ENCODE measurements at places on chromosomes 4 and X.
A peak's percentile ranks its signal among the peaks of the same experiment; 100 is the strongest.

GRCh38 chrX:121163443-121163842, 116.0 kb downstream of the GLUD2 start:
- no peak for DNase-seq

GRCh38 chrX:101232316-101232715, 12.7 kb downstream of the DRP2 start:
- DNase-seq: no peak

DNA sequence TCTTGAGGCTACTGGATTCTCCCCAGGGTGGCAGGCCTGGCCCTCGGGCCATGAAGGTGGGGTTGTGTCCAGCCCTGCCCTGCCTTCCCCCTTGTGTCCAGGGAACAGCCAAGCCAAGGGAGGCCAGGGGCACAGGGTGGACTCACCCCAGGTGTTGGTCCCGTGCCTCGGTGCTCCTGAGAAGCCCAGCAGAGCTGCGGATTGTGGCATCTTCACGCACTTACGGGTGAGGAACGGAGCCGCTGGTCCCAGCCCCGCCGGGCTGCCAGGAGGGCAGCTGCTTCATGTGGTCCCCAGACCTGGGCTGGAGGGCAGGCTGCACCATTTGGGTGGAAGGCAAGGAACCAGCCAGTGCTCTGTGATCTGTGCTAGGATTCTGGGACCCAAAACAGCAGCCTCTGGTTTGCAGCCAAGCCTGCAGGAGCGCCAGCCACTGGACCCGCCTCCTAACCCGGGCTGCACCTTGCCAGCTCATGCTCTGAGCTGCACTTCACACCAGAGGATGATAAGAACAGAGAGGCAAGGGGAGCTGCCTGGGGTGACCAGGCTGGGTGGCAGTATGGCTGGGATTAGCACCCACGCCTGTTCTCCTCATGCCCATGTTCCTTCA, 36.1 kb upstream of the HMX1 start:
- DNase-seq: no peak

- DNase-seq: no peak
Measured at GRCh38 chrX:45860450-45860849, 659.8 kb upstream of the DIPK2B start.

DNA sequence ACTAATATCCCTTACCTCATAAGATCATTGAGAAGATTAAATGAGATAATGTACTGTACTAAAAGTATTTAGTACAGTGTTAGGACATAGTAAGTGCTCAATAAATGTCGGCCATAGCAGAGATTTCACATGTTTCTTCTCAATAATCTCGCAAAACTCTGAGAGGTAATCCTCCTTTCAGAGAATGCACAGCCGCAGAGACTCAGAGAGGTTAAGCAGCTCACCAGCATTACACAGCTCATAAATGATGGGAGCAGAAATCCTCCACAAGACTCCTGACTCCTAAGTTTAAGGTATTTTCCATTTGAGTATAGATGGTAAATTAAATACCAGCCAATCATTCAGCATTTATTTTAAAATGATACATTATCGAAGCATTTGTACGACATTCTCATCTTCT, 34.6 kb downstream of the FAM114A1 start:
- no peak for DNase-seq

DNA sequence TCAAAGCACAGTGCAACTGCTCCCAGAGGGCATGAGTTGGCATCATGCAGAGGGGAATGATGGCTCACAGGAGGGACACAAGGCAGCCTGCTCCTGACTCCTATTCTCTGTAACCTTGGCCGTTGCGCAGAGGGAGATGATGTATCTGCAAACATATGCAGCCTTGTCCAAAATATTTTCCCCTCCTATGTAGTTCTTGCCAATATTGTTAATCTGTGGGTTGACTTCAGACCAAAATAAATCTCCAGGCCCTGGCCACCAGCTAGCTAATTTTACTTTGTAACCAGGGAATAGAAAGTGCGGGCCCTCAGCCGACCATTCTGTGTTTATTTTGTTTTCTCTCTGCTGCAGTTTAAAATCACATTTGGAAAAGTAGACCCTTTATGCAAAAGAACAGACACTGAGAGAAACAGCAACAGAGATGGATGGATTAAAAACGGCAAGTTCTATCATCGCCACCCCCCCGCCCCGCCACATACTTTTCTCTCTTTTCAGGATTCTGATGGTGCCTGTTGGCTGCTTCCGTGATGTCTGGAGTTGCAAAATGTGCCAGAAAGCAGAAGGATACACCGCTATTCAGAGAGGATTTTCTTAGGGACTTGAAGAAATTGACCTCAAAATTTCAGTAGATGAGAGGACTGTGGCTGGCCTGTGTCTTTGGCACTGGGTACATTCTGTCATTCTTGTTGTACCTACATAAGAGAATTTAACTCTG, 185.3 kb upstream of the BCOR start:
- DNase-seq: no peak

DNA sequence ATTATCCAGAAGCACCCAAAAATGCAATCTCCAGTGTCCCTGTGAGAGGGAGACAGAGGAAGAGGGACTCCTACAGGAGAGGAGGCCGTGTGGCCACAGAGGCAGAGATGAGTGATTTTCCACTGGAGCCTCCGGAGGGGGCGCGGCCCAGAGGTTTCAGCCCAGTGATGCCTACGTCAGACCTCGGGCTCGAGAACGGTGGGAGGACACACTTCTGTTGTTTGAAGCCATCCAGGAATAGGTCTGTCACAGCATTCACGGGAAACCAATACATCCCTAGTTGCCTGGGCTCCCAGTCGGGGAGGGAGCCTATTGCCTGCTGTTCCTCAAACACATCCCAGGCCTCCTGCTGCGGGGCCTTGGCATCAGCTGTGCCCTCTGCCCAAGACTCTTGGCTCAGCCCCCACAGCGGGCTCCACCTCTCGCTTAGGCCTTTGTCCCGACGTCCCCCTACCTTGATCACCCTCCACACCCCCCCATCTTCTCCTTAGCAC, 39.2 kb upstream of the HMX1 start:
- DNase-seq: no peak

DNA sequence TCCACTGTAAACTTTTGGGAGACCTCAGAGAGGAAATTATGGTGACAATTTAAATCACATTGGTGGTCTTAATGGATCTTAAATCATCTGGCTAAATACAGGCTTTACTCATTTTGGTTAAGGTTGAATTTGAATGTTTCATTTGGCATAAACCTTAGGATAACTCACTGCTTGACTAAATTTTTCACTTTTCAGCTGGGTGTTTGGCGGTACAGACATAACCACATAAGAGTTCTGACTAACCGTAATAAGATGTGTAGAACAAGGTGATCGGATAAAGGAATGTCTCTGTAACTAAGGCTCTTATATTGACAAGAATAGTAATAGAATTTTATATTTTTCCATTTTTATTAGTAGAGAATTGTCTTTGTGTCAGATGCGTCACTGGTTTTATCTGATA, 281.0 kb downstream of the BMPR1B start:
- DNase-seq: no peak

DNA sequence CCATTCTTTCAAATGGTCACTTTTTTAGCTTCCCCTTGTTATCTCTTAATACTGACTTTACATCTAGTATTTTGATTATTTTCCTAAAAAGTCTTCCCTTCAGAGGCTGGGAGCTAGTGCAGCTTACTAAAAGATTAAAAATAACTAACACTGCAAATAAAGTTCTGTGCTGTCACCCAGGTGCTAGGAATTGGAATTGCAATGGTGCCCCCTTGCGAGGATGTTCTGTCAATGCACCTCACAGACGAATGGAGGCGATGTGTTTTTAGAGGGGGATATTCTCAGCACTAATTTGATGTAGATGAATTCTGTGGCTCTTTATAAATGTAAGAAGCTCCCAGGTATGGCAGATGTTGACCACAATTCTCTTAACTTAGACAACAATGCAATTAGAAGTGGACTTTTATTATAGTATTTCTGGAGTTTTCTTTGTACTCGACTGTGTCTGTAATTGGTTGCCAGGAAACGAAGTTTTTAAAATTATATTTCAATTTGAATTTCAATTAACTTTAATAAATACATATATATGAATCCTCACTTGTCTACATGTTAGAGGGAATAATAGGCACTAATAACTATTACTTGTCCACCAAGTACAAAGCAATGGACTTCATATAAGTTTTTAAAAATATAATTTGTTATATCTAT, 22.0 kb upstream of the SMIM31 start:
- peak; percentile 17 for DNase-seq

DNA sequence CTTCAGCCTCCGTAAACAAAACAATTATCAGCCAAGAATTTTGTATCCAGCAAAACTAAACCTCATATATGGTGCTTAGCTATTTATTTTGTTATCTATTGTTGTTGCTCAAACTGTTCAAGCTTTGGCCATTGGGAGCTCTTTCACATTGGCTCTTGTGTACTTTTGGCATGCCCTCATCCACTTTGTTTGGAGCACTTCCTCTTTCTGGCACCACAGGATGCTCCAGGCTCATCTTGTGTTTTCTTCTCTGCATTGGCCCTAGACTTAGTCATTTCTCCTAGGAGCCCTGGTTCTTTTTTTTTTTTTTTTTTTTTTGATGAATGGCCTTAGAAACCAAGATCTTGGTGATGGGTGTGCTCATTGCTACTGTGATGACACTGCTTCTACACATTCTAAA, 74.5 kb downstream of the DIPK2B start:
- no peak for DNase-seq

- DNase-seq: no peak
Measured at GRCh38 chrX:142686653-142687283, 339.0 kb upstream of the SPANXN4 start.

DNA sequence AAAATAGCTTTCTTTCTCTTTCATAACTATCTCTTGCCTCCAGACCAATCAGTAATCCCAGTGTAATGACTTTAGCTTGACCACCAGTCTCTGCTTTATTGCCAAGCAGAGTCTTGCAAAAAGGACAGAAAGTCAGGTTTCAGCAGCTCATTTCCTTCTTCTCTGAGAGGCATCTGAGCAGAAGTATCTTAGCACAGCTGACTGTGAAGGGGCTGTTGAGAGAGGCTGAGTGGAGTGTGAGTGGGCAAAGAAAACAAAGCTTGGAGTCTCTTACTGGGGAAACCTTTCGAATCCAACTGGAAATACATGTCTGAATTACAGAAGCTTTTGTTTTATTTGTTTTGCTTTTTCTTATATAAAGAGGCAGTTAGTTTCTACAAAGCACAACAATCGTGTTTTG, 170.3 kb upstream of the IGFBP7 start:
- no peak for DNase-seq

GRCh38 chrX:49147936-49148335, 14.6 kb upstream of the MAGIX start:
- DNase-seq: no peak

DNA sequence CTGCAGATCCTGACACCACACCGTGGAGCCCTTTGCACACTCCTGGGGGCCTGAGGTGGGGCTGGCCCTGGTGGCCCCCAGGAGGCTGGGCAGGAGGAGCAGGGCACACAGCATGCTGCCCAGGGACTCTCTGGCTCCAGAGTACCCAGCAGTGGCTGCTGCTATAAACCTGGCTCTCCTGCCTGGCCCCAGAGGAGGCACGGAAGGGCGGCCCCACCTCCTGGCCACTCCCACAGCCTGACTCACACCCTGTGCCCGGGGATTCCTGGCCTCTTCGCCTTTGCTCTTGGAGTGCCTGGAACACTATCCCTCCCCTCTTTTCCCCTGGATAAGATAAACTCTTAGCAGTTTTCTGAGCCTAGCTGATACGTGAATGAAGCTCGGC, at the start of gene PSAPL1:
Gene PSAPL1, minus strand, starts transcription at position 165 of the 385 bp plus-strand sequence. Its CDS starts 51 bp downstream, at position 114.
- no peak for DNase-seq

DNA sequence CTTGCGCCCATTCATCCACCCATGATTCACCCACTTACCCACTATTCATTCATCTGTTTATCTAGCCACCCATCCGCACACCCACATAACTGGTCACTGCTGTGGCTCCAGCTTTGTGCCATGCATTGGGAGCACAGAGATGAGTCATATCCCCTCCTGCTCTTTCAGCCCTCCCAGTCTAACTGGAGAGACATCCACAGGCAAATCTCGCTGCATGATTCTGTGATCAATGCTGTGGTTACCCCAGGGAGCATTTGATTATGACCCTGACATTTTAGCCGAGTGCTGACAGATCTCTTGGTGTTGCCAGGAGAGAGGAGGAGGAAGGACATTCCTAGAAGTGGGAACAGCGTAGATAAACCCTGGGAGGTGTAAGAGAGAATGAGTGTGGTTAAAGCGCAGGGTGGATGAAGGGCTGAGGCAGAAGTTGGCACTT, 10.4 kb upstream of the PORCN start:
- no peak for DNase-seq

GRCh38 chr4:18917689-18918088, 896.1 kb upstream of the LCORL start:
- no peak for DNase-seq

- no peak for DNase-seq
Measured at GRCh38 chrX:53250556-53250955, 25.5 kb upstream of the KDM5C start.

DNA sequence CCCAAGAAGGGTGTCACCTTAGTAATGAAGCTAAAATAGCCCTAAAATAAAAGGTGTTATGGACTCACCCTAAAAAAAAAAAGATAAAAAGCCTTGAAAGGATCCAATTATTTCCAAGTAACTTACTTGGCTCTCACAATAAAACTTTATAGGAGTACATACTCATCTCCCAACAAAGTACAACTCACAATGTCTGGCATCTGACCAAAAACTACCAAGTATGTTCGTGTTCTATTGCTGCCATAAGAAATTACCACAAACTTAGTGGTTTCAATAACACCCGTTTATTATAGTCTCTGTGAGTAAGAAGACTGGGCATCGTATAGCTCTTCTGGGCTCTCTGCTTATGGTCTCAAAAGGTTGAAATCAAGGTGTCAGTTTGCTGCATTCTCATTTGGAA, 51.0 kb downstream of the BEX1 start:
- DNase-seq: no peak

GRCh38 chr4:5619913-5620625, 88.3 kb downstream of the EVC2 start:
- no peak for DNase-seq

- DNase-seq: no peak
Measured at GRCh38 chr4:112093636-112094202, 51.5 kb upstream of the FAM241A start.
